Stimulated activated CD8-positive, alpha-beta memory T cell treated with anti-CD3 and anti-CD28 coated beads, Interleukin-4, amount 100 ng/mL, for 4 hours (primary cell): ENCODE measurements at places on chromosomes 2 and 18.
A peak's percentile ranks its signal among the peaks of the same experiment; 100 is the strongest.

- no peak for DNase-seq
Measured at GRCh38 chr2:105034170-105034569, 3.7 kb upstream of the MRPS9 start.

- DNase-seq: no peak
Measured at GRCh38 chr2:34547340-34547739, 948.2 kb upstream of the FAM98A start.

GRCh38 chr2:152594022-152594766, 123.1 kb downstream of the PRPF40A start:
- DNase-seq: no peak

GRCh38 chr2:168614172-168615018, 158.3 kb downstream of the CERS6 start:
- DNase-seq: no peak

DNA sequence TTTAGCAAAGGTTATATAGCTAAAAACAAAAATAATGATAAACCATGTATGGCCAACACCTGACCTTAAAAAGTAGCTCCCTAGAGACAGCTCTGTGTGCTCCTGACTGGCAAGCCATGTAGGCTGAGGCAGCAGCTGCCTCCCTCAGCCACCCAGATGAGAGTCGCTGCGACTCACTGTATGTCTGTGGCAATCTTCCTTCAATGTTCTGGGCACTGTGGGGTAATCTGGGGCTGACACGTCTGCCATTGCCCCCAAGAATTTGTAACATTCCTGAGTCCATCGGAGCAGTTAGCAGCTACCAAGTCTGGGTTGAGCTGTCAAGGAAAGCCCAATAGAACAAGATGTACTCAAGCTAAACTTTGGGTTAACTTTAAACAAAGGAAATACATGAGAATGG, 106.4 kb upstream of the DAPL1 start:
- DNase-seq: no peak

- no peak for DNase-seq
Measured at GRCh38 chr2:55418072-55418471, 1.6 kb downstream of the CCDC88A start.

GRCh38 chr2:20350041-20350712, 467 bp downstream of the PUM2 start:
- peak; percentile 7 for DNase-seq

GRCh38 chr2:58521803-58522554, 280.9 kb upstream of the FANCL start:
- no peak for DNase-seq

- DNase-seq: no peak
Measured at GRCh38 chr2:212540341-212540740, 1.7 kb upstream of the ERBB4 start.

DNA sequence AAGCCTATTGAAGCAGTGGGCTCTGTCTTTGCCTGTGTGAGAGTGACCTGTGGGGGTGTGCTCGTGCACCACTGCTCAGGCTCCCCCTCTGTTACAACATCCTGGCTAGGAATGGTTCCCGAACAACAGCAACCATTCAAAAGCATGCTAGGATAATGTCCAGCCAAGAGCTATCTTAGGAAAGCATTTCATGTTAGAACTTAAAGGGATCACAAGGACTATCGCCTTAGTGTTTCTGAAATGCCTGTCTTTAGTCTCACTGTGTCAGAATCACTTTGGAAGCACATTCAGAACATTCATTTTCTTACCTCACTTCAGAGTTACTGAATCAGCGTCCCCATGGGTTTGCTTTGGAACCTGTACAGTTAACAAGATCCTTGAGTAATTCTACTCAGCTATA, 134.9 kb upstream of the DSEL start:
- DNase-seq: no peak

- DNase-seq: no peak
Measured at GRCh38 chr2:39350658-39351057, 86.4 kb downstream of the MAP4K3 start.

- DNase-seq: no peak
Measured at GRCh38 chr2:240599141-240599583, 12.6 kb downstream of the CAPN10 start.

DNA sequence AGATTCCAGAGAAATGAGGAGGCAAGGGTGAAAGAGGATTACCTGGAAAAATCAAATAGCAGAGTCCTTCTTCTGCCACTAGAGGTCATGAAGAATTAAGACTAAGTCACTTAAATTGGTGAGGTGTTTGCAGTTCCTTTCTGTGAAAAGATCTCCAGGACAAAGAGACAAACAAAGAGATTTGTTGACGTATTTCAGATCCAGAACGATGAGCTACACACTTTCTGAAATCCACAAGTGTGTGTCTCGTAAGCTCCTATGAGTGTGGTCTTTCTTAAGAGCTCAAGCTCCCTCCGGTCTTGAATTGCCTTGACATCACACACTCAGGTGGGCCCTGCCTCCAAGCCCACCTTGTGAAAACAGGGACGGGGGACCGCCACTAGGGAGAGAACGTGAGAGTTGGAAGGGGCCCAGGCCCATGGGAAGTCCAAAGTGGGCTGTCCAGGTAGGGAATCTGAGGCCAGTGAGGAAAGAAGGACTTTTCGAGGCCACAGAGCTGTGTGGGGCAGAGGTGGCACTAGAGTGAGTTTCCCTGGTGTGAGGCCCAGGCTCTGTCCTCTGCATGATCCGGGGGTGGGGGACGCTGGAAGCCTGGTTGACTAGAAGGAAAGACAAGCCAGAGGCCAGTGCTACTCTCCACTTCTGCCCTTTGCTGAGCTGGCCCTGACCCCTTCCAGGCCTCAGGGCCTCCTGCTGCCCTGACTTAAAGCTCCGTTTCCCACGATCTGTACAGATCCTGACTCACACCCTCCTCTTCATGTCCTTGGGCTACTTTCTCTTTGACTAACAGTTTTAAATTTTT, 168.1 kb upstream of the NCK2 start:
- no peak for DNase-seq

DNA sequence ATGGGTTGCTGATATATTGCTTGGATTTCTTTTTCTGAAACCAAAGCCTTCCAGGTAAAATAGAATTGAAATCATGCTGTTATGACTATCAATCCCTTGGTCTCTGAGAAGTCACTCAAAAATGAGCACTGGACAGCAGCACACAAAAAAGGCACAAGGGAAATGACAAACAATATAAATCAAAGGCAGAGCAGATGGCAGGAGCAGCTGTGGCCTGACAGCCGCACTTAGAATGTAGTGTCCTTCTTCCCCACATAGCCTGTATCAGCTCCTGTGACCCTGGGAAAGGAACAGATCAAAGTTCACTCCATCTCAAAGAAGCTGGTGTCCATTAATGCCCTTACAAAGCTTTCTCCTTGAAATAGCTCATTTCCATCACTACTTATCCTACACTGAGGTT, 326.7 kb downstream of the SUCLG1 start:
- DNase-seq: no peak

- DNase-seq: no peak
Measured at GRCh38 chr18:34801774-34802173, 91.7 kb downstream of the DTNA start.

- no peak for DNase-seq
Measured at GRCh38 chr2:240351088-240351741, 84.2 kb upstream of the GPC1 start.

DNA sequence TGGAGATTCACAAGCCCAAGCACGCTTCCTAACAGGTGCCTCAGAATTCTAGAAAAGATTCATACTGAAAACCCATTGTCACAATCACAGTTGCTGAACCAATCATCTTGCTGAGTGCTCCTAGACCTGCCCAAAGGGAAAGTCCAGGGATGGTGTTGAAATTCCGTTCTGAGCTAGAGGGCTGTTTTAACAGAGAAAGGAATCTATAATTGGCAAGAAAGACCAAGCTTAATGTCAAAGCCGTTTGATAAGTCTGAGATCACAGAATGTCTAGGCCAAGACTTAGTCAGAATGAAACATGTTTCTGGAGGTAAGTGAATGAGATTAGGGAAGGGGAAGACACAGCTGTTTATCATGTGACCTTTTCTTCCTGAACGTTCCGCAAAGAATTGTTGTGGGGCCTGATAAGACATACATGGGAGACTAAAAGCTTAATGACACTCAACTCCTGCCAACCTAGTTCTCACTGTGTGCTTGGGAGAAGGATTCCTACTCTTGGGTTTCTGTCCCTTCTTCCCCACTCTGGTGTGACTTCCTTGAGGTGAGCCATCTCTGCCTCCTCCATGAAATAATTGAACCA, 27.5 kb downstream of the PMAIP1 start:
- DNase-seq: no peak

DNA sequence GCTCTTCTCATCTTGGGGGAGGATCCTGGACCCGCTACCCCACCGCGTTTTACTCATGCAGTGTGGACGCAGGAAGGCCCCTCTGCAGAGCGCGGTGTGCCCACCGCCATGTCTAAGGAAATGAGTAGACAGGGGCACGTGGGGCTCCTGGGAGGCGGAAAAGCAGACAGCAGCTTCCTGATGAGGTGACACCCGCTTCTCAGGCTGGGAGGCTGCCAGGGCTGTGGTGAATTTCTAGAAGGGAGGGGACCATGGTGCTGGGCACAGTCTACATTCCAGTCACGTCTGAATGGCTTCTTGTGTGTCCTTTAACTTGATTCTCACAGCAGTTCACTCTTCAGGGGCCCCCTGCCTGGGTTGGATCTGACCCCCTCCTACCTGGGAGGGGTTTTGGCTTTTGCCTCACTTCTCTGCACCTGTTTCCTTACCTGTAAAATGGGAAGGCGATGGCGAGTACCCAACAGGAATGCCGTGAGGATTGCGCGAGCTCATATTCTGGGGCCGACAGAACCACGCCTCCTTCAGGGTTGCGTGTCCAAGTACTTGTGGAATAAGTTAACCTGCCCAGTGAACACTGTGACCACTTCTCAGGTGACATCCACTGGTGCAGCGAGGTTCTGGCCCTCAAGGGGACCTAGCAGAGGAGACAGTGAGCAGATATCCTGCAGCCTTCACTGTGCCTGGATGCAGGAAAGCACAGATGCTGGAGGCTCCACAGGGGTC, 32.3 kb upstream of the MBP start:
- no peak for DNase-seq

DNA sequence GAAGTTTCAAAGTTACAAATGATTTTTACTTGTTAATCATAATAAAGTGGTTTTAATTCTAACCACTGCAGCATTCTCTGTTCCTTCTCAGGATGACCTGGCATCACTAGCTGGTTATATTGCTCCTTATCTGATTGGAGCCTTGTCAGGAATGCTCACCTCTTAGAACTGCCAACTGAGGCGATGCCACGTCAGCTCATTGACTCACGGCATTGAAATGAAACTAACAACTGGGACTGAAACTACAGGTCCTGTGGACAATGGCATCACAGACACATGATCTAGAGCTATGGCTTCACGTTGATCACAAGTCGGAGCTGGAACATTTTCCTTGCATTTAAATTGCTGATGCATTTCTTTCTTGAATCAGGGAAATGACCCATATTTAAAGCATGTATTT, 54.9 kb upstream of the MAP2 start:
- no peak for DNase-seq

DNA sequence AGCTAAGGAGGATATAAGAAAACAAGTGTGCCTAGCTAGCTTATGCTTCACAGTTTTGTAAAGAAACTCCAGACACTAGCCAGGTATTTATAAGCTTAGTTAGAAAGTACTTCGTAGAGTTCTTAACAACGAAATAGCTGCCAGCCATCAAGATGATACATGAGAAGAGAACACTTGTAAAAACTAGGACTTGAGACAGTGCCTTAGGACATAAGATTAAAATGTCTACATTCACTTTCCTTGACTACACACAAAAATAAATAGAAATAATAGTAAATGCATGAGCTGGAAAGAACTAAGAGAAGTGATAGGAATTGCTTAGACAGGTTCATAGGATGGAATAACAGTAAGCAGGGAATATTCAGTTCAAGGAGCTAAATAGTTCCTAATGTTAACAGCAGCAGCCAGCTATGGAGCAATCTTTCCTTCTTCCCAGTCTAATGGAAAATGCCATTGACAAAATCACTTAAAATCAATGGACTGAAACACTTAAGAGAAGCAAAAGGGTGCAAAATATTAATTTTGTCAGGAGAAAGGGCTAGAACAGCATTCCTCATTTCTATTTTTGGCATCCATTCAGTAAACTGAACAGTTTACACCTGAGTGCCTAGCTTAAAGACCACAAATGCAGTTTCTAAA, 186.6 kb downstream of the PDE11A start:
- DNase-seq: no peak

DNA sequence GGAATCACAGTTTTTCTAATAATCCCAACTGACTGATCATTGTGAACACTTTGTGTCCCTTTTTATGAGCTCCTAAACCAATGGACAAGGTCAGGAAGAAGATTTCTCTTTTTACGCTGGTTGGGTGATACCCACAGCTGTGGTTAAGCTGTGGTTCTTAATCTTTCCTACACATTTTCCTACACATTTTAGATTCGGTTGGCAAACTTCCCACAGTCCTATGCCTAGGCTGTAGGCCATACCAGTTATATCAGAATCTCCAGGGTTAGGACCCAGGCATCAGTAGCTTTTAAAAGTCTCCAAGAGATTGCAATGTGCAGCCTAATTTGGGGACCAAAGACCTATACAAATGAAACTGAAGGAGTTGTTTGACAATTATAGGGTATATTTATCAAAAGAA, 203.0 kb downstream of the SP3 start:
- DNase-seq: no peak

- no peak for DNase-seq
Measured at GRCh38 chr2:5692561-5693286, 540 bp downstream of the SOX11 start.

GRCh38 chr2:168971261-168971660, 59.9 kb downstream of the ABCB11 start:
- no peak for DNase-seq

DNA sequence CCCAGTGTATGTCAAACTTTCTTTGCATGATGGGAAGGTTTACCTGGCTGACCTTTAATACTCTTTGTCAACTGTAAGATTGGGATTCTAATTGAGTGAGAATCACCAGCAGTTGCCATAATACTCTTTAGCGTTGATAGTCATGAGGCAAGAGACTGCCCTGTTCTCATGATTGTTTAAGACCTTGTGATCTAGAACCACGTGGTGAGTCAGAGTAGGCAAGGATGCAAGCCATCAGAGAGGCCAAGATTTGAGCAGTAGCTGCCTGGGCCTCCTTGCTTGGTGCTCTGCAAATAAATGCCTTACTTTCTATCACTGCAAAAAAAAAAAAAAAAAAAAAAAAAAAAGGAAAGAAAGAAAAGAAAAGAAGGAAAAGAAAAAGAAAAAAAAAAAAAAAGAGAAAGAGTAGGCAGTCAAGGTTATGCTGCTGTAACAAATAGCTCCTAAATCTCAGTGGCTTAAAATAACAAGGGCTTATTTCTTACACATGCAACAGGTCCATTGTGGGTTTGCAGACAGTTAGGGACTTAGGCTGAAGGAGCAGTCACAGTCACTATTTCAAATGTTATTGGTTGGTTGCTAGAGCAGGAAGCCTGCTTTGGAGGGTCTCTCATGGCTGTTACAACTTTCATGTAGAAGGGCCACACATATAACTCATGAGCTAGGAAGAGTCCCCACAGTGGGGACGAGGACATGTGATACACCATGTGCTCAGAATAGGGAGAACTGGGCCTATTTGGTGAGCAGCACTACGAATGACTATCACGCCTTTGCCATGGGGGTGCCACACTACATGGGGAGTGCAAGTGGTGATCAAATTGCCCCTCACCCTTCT, 21.7 kb downstream of the IL1R2 start:
- no peak for DNase-seq

GRCh38 chr18:44696892-44697291, 16.2 kb downstream of the SETBP1 start:
- no peak for DNase-seq
